GM12891 (cell line): ENCODE measurements at places on chromosomes 2 and 18.
A peak's percentile ranks its signal among the peaks of the same experiment; 100 is the strongest.

GRCh38 chr2:222604749-222605515, 51.0 kb downstream of the FARSB start:
- no peak for DNase-seq

GRCh38 chr2:168997794-168998193, 33.3 kb downstream of the ABCB11 start:
- no peak for DNase-seq

- no peak for DNase-seq
These were observed 39.5 kb downstream of the ATP9B start for GRCh38 chr18:79108549-79109215.

GRCh38 chr2:78023356-78023755, 501.2 kb upstream of the LRRTM4 start:
- DNase-seq: no peak

DNA sequence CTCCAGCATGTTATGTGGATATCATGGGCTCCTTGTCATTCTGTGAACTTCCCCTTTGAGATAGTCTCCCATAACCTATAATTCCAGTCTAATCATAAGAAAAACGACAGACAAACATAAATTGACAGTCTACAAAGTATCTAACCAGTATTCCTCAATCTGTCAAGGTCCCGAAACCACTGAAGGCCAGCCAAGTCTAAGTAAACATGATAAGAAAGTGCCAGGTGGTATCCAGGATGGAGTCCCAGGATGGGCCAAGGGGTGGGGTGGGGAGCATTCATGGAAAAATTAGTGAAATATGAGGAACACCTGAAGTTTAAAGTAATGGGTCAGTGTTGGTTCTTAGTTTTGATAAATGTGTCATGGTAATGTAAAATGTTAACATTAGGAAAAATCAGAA, 355.5 kb downstream of the DPP10 start:
- no peak for DNase-seq

GRCh38 chr2:45814488-45814887, 163.0 kb downstream of the PRKCE start:
- no peak for DNase-seq

GRCh38 chr2:174607989-174608865, 10.6 kb upstream of the WIPF1 start:
- no peak for DNase-seq

DNA sequence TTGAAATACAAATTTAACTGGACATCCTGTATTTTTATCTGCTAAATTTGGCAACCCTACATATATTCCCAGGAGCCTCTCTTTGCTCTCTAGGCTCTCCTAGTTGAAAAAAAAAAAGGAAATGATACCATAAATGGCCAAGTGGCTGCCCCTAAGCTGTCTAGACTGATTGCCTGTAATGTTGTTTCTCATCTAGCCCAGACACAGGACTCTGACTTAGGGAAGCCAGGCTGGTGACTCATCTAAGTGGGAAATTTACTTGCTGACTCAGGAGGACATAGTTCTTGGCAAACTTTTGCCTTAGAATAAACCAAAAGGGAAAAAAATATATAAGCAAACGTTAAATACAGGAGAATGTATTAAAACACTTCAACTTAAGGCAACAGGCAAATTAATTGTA, 14.6 kb upstream of the ITGAV start:
- no peak for DNase-seq

- DNase-seq: no peak
These were observed 542.1 kb upstream of the ID2 start for GRCh38 chr2:8139668-8140200.

DNA sequence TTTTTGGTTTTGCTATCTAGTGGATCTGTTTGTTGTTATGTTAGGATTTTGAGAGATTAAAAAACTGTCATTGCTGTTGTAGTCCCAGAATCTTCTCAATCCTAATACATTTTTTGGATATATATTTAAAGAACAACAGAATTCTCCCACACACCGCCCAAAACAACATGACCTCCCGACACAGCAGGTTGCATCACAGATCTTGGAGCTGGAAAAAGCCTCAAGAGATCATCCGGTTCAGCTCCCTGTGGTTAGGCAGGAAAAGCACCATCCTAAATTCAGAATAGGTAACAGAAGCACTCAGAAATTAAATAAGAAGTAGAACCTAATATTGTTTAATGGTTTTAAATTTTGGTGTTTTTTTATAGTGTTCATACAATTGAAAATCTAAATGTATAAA, 251.4 kb upstream of the STON1 start:
- DNase-seq: no peak

- DNase-seq: no peak
These were observed 205.8 kb downstream of the INSIG2 start for GRCh38 chr2:118294063-118294462.

GRCh38 chr2:20381457-20381856, 30.8 kb upstream of the PUM2 start:
- DNase-seq: no peak

DNA sequence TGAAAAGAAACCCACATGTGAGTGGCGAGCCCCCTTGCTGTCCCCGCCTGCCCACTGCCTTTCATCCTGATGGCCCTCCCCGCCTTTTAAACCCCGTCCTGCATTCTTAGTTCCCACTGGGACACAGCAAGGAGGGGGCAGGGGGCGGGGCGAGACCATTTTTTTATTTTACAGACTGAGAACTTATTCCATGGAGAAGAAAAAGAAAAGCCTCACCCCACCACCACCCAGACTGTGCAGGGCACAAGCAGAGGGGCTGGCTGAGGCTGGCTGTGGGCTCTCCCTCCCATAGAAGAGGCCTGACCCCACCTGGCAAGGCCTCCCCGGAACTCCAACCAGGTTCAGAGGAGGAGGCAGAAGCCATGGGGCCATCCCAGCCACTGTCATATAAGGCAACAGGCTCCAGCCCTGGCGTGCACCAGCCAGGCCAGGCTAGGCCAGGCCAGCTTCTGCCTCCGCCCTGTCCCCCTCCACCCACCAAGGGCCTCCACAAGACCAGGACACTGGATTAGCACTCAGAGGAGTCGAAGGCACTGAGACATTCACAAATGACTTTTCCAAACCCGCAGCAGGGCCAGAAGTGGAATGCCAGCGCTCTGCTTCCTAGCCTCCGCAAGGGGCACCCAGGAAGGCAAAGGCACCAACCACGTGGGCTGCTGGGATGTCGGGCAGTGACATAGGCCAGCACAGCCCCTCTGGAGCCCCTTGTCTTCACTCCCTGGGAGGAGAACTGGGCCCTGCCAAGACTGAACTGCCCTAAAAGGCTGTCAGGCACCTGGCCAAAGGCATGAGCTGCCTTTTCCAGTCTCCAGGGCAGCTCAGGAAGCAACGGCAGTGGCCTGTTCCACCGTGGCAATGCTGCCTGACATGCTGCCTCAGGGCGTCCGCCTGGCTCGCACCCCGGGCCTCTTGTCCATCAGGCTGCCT, 37.5 kb upstream of the SEMA4C start:
- no peak for DNase-seq

DNA sequence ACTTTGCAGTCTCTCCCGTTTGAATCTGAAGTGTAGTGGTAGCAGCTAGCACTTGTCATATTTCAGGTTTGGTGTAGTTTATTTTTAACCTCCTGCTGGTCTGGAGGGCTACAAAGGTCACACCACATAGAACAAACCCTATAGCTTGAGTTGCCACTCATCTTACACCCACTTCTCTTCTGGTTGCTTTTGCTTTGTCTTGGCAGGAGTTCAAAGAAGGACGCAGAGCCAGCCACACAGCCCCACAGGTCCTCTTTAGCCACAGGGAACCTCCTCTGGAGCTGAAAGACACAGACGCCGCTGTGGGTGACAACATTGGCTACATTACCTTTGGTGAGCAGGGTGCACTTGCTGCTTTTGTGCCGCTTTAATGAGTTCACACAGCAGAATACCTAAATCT, 15.6 kb upstream of the GPBAR1 start:
- no peak for DNase-seq

- DNase-seq: no peak
These were observed 817.1 kb upstream of the TMEFF2 start for GRCh38 chr2:193011870-193012269.

DNA sequence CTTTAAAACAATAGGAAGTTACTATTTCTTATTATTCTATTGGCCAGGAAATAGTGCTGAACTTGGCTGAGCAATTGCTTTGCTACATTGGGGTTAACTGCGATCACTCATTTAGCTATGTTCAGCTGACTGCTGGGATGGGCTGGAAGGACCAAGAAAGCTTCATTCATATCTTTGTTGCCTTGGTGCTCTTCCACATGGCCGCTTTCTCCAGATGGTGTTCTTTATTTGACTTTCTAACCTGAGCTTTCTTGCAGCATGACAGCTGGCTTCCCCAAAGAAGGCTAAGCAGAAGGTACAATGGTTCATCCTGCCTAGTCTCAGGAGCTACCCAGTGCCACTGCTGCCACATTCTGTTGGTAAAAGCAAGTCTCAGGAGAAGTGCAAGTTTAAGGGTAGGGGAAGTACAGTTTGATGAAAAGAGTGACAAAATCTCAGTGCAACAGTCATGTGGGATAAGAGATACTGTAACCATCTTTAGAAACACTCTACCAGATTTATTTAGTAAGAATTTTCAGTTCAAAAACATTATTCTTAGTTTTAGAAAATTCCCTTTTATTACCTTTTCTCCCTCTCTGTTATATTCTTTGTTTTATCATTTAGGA, 180.6 kb upstream of the RBMS1 start:
- no peak for DNase-seq

GRCh38 chr2:172456002-172456401, 28.6 kb downstream of the ITGA6 start:
- no peak for DNase-seq

DNA sequence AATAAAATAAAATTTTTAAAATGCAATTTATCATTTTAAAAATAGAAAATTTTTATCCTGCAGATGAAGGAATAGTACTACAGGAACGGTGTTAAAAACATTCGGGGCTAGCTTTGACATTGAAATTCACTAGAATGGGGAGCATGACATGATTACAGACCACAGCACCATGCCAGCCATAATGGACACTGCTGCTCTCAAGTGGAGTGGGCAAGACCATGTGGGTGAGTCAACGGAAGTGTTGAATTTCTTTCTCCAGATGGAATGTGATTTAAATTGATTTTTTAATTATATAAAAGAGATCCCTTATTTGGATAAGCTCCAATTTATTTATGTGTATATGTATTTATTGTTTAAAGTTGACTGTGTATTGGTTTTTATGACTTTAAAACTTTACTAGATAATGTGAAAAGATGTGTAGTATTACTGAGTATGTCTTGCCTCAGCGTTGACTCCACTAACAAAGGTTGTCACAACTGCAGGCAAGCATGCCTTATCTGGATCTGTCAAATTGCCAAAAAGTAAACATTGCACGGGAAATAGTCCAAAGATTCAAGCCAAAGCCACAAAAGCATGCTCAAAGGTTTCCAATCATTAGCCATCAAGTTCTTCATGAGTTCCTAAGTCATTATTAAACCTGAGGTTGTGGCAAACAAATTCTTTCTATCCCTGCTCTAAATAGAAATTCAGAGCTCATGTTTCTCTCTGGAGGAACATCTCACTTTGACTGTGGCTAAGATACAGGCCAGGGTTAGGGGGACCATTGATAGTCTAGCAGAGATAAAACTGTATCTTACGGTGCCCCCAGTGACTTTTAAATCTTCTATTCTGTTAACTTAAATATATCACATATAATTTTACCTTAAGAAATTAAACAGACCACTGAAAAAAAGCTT, 536.9 kb downstream of the TMX3 start:
- no peak for DNase-seq

- DNase-seq: no peak
These were observed 55.1 kb downstream of the INO80C start for GRCh38 chr18:35442701-35443100.

DNA sequence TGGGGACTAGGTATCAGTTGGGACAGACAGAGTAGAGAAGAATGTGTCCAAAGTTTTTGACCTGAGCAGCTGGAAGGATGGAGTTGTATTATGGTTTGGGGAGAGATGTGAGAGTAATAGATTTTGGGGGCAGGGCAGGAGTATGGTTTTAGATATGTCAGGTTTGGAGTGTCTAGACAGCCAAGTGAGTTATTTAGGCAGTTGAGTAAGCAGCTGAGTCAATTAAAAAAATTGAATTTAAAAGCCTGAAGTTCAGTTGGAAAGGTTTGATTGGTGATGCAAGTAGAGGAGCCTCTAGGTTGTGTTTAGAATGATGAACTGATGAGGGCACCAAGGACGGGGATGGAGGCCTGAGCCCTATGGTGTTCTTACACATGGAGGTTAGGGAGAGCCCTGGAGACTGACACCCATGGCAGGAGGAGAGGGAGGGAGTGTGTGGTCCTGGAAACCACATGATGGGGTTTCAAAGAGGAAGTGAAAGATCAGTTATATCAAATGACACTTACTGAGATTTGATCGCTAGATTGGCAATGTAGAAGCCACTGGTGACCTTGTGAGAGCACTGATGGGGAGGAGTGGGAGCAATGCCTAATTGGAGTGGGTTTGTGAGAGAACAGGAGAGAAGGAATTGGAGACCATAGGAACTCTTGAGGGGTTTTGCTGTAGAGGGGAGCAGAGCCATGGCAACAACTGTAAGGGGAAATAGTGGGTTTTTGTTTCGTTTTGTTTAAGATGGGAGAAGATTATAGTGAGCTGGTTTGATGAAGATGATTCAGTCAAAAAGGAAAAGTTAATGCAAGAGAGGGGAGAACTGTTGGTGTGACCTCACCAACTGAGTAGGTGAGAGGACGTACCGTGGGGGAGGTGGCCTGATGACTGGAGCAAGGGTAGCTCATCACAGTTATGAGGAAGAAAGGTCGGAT, 10.3 kb downstream of the ITGA6 start:
- peak; percentile 15 for DNase-seq

GRCh38 chr2:69116438-69116837, 103.5 kb downstream of the ANTXR1 start:
- no peak for DNase-seq

DNA sequence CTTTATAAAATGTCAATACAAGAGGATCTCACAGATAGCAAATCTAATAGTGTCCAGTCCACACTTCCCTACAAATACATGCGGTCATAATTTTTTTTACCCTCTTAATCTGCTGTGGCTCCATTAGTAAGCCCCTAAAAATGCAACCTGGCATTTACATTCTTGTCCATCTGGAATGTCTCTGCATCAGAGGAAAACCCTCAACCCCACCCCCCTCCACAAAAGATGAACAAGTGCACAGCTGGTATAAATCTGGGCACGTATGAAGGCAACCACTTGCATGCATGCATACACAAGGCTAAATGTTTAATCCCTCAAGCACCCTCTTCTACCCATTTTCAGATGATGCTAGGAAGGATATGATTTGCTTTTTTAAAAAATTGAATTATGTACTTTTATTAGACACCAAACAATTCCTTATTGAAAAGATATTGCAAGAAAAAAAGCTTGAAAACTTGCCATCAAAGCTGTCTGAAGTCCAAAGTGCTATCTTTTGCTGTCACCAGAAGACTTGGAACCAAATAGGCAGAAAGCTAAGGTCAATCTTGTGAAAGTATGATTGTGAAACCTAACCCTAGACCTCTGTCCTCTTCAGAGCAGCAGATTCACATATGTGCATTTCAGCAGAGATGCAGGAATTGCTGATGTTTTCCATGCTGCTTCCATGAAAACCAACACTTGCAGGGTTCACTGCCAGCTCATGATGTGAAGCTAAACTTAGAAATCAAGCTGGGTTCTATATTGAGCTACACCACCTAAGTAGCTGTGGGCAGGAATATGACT, 39.0 kb downstream of the IRS1 start:
- DNase-seq: no peak

GRCh38 chr18:24795129-24795528, 334.7 kb downstream of the HRH4 start:
- DNase-seq: no peak
